ENCODE measurements at places on chromosomes 12 and 14.

DNA sequence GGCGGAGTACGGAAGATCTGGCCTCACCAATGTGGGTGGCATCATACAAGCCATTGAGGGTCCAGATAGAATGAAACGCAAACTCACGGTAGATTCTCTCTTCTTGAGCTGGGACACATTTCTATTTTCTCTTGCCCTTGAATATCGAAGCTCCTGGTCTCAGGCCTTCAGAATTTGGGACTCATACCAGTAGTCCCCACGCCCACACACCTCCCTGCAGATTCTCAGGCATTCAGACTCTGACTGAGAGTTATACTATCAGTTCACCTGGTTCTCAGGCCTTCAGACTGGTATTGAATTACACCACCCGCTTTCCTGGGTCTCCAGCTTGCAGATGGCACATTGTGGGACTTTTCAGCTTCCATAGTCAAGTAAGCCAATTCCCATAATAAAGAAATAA, 37.8 kb downstream of the EIF2S3B start:
- DNase-seq, result no peak

DNA sequence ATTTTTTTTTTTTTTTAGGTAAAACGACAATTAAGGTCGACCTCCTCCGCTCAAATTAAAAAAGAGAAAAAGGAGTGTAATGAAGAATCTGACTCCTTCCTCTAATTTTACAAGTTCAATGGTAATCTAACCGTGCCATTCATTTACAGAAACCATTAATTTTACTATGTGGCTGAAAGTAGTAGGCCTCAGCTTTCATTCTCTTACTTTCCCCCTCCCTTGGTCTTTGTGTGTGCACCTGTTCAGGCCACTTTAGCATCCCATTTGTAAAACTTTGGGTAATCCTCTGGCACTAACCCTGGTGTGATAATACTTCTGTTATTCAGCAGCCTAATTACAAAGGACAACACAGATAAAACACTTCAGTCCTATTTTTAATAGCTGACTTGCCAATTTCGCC, 128.1 kb downstream of the ASCL1 start:
- DNase-seq, result no peak

DNA sequence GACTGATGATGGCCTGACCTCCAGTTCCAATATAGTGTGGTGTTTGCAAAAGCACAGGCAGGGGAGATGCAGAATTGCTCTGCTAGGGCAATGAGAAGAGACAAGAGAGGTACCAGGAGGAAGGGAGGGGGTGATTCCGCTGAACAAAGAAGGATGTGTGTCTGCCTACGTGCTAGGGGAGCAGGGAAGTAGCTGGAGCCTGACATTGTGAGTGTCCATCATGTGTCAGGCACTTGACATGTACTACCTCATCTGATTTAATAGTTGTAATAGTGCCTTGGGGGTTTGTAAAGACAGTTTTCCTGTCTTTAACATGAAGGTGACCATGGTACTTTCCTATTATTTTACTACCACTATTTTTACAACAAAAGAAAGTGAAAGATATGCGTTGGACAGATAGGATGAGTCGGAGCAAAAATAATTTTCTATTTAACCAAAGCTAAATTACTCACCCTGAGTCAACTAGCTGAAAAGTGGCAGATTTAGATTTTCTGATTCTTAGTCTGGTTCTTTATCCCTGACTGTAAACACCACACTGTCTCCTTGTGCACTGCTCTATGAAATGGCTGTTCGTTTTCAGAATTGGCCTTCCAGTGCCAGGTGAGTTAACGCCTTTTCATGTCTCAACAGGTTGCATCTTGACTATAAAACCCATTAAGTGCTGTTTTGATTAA, 33.7 kb upstream of the TEAD4 start:
- DNase-seq, result peak; percentile 13

DNA sequence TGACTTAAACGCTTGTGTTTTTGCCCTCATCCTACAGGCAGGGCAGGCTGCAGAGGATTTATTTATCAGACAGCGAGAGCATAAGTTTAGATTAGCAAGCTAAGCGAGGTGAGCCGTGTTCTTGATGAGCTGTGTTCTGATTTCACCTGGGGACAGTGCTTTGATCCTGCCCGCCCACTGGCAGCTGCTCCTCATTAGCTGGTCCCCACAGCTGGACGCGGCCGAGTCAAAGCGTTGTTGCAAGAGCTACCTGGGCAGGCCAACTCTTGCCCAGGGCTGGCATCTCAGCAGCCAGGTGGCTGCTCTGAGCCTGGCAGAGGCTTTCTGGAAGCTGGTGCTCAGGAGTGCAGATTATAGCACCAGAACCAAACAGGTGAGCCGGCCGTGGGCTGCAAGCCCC, 46.8 kb upstream of the BEGAIN start:
- no peak for DNase-seq

- DNase-seq, result no peak
These were observed 95.0 kb downstream of the LMNTD1 start for GRCh38 chr12:25458047-25458552.

GRCh38 chr14:59275668-59276067, 87.2 kb downstream of the DAAM1 start:
- peak; percentile 80 for DNase-seq

DNA sequence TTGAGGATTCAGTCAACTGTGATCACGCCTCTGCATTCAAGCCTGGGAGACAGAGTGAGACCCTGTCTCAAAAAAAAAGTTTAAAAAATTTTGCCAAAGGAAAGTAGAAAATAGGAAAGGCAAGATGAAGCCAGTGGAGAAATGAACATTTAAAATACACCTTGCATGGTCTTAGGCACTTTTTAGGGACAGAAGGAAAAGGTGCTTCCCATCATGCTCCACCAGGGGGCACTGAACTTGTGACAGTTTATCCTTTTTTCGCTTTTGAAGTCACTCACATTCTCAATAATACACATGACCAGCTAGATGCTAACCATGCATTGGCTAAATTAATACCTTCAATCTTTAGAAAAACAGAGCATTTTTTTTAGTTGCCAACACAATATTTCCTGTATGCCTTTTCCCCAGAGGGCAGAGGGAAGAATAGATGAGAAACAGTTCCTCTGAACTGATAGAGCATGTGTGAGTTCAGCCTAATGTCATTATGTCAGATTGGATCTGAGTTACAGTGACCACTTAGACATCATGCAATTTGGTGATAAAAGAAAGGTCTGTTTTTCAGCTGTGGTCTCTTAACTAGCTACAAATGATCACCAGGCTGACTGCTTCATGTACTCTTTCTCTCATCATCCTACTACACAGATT, 221.8 kb upstream of the SSTR1 start:
- peak; percentile 41 for DNase-seq

DNA sequence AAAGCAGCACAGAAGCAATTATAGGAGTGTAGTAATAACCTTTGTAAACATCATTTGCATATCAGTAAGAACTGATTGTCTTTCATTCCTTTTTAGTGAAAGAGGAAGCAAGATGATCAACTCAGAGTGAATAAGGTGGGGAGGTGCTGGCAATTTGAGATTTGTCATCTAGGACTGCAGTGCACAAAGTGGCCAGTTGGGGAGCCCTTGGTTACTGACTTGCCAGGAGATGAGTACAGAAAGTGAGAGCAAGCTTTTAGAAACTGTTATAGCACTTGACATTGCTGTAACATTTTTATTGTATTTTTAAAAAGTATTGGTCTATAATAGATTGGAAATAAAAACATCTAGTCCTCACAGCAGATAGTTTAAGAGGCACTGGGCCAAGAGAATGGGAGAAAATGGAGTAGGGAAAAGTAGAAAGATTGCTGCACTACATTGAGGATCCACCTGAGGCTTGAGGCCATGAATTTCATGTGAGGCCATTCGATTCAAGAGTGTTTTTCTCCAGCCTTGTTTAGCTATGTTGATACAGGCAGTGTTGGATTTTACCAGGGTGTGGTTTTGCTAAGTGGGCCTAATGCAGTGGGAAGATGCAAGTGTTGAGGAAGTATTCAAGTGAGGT, 98.2 kb downstream of the SNAPC1 start:
- DNase-seq, result peak; percentile 70

DNA sequence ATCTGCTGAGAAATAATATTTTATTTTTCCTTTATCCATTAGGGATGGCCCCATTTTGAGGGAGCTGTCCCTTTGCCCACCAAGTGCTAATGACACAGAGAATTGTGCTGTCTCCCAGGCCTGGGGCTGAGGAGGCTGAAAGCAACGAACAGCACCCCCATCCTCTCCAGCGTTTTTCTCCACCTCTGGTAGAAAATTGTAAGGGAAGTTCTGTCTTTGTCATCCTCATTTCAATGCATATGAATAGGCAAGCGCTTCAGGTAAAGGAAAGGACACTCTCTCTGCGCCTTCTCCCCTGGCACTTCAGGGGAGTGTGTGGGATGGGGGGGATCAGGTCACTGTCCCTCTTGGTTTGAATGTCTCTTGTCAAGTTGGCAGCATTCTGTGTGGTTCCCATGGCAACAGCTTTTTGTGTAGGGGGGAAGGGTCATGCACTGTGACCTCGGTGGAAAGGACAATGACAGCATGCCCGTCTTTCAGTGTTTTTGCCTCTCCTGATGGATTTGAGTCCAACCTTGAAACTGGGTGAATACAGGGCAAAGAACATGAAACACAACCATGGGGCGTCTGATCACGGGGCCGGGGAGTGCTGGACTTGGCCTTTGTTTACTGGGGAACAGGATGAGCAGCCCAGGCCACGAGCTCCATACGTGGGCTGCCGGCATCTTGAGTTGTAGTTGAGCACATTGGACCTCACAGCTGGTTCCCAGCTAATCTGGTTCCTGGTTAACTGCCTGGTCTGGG, 230.2 kb downstream of the VRK1 start:
- no peak for DNase-seq

- no peak for DNase-seq
These were observed 5.5 kb upstream of the SLC24A4 start for GRCh38 chr14:92317511-92317910.

GRCh38 chr12:129871991-129872972, 31.5 kb downstream of the TMEM132D start:
- no peak for DNase-seq

DNA sequence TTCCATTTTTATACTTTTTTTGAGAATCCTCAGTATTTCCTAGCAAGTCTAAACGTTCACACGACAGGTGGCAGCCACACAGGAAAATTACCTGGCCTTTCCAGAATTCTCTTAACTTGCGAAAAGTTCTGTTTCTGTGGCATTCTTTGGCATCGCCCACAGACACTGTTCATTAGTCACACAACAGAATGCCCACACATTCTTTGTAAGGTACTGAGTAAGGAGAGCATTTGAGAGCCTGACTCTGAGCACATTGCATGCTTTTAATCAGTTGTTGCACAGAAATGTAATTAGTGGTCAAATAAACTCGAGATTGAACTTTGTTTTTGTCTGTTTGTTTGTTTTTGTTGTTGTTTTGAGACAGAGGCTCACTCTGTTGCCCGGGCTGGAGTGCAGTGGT, 52.4 kb downstream of the LMNTD1 start:
- DNase-seq, result no peak

GRCh38 chr14:105500726-105501101, 9.7 kb downstream of the TEDC1 start:
- no peak for DNase-seq

- no peak for DNase-seq
These were observed 44.4 kb upstream of the GSG1 start for GRCh38 chr12:13147688-13148484.

DNA sequence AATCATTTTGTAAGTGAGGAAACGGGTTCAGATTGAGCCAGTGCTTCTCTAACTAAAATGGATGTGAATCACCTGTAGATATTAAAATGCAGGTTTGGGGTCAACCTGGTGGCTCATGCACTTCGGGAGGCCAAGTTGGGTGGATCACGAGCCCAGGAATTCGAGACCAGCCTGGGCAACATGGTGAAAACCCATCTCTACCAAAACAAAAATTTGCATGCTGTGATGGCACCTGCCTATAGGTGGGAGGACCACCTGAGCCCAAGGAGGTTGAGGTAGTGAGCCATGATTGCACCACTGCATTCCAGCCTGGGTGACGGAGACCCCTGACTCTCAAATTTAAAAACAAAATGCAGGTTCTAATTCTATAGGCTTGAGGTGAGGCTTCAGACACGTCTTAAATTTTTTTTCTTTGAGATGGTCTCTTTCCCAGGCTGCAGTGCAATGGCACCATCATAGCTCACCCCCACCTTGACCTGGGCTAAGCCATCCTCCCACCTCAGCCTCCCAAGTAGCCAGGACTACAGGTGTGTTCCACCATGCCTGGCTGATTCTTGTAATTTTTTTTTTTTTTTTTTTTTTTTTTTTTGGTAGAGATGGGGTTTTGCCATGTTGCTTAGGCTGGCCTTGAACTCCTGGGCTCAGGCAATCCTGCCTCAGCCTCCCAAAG, 9.0 kb downstream of the TUBA1C start:
- no peak for DNase-seq

GRCh38 chr12:110743571-110744093, 941 bp upstream of the PPP1CC start:
- DNase-seq, result no peak

GRCh38 chr12:65988596-65988995, 142.0 kb downstream of the LLPH start:
- no peak for DNase-seq

DNA sequence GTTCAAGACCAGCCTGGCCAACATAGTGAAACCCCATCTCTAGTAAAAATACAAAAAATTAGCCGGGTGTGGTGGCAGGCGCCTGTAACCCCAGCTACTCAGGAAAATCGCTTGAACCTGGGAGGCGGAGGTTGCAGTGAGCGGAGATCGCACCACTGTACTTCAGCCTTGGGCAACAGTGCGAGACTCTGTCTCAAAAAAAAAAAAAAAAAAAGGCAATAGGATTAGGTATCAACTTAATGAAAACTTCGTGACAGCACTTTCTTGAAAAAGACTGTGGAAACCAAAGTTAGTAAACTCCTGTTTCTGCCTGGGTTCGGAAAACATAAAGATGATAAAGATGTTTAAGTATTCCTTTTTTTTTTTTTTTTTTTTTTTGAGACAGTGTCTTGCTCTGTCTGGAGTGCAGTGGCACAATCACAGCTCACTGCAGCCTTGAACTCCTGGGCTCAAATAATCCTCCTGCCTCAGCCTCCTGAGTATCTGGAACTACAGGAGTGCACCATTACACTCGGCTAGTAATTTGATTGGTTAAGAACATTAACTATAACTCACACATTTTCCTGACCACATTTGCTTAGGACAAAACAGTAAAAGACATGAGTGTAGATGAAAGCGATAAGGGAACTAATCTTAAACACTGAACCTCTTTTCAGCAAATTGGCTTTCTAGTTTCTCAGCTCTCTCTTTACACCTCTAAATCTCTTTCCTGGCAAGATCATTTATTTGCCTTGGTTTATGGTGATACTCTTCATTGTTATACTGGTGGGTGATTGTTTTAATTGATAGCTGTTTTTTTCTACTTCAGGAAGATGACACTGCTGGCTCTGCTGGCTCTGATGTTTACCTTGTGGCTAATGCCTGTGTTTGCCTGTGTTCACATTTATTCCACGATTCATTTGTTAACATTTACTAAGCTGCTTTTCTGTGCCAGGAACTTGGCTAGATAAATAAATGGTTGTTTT, 15.8 kb downstream of the HIF1A start:
- no peak for DNase-seq

DNA sequence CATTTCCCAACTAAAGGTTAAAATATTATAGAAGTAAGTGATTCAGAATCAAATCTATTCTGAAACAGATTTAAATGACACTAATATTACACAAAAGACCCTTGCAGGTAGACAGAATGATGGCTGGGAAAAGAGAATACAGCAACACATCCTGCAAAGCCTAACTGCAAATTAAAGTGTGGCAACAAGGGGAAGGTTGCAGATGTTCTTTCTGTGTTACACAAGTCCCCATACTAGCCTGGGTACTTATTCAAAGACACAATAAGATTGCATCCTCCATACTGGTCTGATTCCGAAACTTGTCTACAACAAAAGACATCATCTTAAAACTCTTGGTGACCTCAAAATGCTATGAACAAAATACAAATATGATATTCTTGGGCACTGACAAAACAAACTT, 50.5 kb downstream of the R3HDM2 start:
- DNase-seq, result no peak

Measured in activated CD4-positive, alpha-beta T cell treated with anti-CD3 and anti-CD28 coated beads, Interleukin-2, Interleukin-6, amounts not matched to agents 100 ng/mL and 50 ng/mL, durations not matched to agents 16 hours and 8 hours (primary cell).